ENCODE measurements at places on chromosomes 5 and 9.

DNA sequence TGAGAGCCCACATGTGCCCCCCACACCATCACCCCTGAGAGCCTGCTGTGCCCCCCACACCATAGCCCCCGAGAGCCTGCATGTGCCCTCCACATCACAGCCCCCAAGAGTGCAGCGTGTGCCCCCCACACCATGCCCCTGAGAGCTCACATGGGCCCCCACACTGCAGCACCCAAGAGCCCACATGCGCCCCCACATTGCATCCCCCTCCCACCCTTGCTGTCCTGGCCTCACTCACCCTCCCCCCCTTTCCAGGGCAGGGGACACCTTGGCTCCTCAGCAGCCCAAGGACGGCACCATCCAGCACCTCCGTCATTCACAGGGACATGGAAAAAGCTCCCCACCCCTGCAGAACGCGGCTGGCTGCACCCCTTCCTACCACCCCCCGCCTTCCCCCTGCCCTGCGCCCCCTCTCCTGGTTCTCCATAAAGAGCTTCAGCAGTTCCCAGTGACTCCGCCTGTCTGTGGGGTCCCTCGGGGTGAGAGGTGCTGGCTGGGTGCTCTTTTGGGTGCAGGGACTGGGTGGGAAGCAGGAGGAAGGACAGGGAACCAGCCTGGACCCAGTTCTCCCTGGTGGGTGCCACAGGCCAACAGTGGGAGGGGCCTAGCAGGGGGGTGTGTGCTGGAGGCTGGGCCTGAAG is 5.0 kb downstream of the LCN1 start:
- no peak for DNase-seq

GRCh38 chr5:134422791-134423365 is 11.2 kb upstream of the CDKN2AIPNL start:
- DNase-seq = no peak

DNA sequence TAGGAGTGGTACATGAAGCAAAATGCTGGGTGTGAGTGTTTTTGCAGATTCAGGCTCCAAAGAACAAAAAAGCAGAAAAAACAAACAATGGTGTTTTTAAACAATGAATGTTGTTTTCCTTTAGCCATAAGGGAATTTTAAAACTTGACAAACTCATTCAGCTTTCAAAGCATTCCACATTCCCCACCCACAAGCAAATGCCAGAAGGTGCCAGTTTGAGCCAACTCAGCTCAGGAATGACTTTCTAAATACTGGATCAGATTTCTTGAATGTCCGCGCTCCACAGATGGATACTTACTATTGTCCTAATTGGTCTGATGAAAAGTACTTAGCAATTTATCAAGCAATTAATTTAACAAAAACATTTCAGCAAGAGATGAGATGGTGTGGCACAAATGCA is 12.9 kb upstream of the MOB3B start:
- DNase-seq = no peak

DNA sequence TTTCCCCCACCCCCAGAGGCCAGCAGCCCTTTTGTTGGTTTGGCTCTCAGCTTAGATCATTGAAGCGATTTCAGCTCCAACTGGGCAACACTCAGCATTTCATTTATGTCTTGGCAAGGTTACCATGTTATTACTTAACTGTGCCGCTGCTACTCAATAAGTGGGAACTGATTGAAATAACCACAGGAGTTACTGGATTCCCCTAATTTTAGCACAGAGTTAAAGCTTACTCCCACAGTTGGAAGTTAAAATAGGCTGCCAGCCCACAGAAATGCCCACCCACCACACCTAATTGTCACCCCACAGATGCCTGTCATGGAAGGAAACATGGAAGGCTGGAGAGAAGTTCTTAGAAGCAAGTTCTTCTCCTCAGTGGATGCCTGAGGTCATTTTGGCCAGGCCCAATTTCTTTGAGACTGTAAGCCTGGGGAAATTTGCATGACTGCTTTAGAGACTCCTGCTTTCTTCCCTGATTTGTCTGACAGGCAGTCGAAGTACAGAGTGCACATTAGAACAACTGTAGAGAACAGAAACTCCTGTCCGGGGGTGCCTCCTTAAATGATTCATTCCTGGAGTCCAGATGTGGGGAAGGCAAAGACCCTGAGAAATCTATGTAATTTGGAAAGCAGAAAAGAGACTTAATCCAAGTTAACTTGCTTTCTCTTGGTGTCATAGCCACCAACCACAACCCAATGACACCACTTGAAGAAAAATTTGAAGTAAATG is 370.0 kb downstream of the ZSWIM6 start:
- no peak for DNase-seq

GRCh38 chr5:111364992-111365391 is 140.8 kb downstream of the CAMK4 start:
- DNase-seq = no peak

DNA sequence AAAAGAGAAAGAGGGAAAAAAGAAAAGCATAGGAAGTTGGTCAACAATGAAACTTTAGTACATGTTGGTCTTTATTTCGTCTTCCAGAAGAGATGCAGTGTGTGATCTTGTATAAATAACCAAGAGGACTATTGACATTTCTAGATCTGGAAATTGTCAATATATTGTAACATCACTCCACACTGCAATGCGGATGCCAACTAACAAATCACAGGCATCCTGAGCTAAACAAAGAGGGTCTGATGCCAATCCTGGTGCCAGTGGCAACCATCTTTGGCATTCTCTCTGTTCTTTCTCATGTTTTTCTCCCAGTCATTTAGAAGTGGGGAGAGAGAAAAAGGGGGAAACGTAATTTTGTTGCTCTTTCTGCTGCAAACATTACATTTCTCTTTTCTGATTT is 9.7 kb downstream of the NFIB start:
- DNase-seq = no peak

DNA sequence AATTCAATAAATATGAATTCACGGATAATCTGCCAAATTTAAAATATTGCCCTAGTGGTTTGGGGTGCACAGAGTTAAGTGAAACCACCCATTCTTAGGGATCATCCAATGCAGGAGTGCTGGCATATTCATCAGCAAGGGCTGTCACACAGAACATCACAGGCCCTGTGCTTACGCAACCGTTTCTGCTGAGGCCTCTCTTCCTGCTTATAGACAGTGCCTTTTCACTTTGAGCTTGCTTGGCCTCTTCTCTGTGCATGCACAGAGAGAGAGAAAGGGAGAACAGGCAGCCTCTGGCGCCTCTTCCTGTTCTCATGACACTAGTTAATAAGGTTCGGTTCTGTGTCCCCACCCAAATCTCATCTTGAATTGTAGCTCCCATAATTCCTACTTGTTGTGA is 366.3 kb downstream of the ICE1 start:
- no peak for DNase-seq

- DNase-seq = no peak
Observed at GRCh38 chr9:75709698-75710097, 180.8 kb upstream of the PCSK5 start.

GRCh38 chr9:84271921-84272556 is 68.5 kb downstream of the SLC28A3 start:
- DNase-seq = no peak

- DNase-seq = no peak
Observed at GRCh38 chr5:68086439-68086838, 129.1 kb upstream of the PIK3R1 start.

All from OCI-LY7 (cell line).